ENCODE measurements at places on chromosomes 7 and 10.

DNA sequence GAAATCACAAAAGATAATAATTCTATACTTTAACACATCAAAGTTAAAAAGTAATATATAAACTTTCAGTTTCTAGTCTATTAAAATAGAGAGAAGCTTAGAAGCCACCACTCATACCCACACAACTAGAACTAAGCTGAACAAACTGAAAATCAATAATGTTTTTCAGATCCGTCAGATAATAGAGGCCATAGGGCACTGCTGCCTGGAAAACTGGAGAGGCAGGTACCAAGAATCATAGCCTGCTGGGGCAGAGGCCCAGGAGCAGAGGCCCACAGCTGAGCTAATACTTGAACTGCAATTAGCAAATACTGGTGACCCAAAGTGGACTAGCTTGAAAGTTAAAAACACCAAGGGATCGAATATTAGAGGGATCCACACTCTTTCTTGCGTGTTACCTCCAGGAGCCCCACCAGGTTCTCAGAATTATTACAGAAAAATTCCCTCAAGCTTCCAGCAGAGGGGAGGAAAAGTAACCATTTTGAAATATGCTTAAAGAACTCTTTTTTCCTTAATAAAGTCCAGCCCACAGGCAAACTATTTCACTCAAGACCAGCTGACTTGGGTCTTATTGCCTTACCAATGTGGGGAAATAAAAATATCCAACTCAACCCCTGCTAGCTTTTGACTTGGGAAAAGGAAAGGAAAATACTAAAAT, 774.1 kb upstream of the IGFBP3 start:
- no peak for DNase-seq

- no peak for DNase-seq
Observed at GRCh38 chr10:29243750-29244149, 45.1 kb upstream of the LYZL1 start.

DNA sequence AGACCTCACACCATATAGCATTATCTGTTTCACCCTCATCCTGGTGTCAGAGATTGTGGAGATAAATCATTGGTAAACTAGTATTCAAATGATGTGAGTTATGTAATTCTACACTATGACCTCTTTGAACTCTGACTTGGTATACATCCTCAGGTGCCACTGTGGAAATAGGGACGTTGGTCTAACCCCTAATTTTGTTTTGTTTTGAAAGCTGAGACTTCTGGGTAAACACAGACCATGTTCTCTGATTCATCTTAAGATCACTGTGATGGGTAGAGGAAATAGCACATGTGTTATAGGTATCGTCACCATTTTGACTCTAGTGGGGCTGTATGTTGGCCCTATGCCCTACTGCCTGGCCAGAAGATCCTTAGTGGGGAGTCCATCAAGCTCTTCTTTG, 241.6 kb downstream of the CCDC7 start:
- DNase-seq: no peak

- DNase-seq: no peak
Observed at GRCh38 chr7:94190599-94191061, 186.5 kb upstream of the BET1 start.

- no peak for DNase-seq
Observed at GRCh38 chr7:82384779-82385178, 58.8 kb downstream of the CACNA2D1 start.

- peak; percentile 89 for DNase-seq
Observed at GRCh38 chr7:155644178-155644970, at the start of gene RBM33. Gene RBM33 (plus strand): TSS chr7:155644661. CDS start chr7:155644877, 216 bp downstream.
